Activated CD4-positive, alpha-beta T cell treated with anti-CD3 and anti-CD28 coated beads, Interleukin-2, amount 50 U/mL, for 24 hours (primary cell): ENCODE measurements at places on chromosomes 13 and 19.
A peak's percentile ranks its signal among the peaks of the same experiment; 100 is the strongest.

- DNase-seq = no peak
Observed at GRCh38 chr19:10748927-10749434, 31.1 kb downstream of the DNM2 start.

DNA sequence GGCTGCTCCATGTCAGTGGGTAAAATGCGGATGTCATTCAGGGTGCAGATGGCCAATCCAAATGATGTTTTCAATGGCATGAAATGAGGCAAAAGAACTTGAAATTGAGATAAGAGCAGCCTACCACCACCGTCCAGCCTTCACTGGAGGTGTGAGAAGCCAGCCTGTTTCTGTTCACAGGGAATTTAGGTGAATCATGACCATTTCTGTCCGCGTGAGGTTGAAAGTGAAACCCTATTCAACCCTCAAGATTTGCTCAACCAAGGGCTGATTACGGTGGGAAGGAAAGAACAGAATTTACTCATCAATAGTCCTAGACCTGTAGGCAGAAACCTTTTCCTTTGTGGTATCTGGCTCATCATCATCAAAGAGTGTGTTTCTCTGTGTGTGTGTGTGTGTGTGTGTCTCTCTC, 370.7 kb downstream of the COG6 start:
- peak; percentile 21 for DNase-seq

DNA sequence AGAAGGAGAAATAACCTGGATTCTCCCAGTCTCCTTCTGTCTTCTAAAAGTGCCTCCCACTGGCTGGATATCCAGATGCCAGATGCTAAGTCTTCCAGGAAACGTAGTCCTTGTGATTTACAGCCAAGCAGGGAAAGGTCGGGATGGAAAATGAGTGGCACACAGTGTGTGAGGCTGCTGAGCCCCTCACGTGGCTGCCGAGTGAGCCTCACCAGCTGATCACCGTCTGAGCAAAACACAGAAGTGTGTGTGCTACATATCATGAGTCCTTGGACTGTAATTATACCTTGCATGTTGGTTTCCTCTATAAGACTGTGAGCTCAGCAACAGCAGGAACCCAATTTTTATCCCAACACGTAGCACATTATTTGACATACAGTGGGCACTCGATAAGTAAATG, 15.1 kb downstream of the LHFPL6 start:
- DNase-seq = no peak

DNA sequence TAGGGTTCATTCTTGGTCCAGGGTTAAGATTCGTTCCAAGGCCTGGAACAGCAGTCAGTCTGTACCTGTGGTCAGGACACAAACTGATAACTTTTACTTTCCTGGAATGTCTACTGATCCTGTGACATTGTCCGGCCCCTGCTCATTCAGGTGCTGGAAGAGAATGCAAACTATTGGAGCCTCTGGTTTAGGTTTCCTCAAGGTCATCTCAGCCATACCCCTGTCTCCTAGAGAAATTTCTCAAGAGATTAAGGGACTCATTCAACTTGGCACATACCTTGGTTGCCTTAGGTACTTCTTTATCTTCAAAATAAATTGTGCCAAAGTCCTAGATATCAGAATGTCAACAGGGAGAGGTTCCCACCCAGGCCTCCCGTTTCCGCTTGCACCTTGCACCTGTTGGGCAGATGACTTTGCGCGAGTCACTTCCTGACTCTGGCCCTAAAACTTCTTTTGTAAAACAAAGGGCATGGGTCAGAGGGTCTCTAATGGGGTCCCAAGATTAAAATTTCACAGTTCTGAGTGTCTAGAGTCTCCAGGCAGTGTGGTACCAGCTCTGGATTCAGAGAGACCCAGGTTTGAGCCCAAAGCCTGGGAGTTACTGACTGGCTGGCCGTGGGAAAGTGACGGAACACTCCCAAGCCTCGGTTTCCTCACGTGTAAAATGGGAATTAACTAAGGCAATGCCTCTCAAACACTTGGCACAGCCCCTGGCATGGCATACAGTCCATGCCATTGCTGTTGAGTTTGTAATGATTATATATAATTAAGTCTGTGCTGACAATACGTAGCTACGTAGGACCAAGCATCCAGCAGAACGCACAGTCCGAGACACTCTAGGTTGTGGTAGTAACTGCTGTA, 25.8 kb upstream of the CYP2S1 start:
- DNase-seq = no peak

GRCh38 chr13:24323036-24323738, 13.8 kb downstream of the C1QTNF9 start:
- DNase-seq = no peak
